ENCODE measurements at places on chromosomes 2 and 18.

GRCh38 chr2:96907115-96908041, 37.5 kb upstream of the SEMA4C start:
- no peak for DNase-seq

- DNase-seq = no peak
Observed at GRCh38 chr18:8706791-8707555, 1.6 kb downstream of the MTCL1 start.

- DNase-seq = no peak
Observed at GRCh38 chr2:7667260-7667757, 750.1 kb downstream of the RNF144A start.

DNA sequence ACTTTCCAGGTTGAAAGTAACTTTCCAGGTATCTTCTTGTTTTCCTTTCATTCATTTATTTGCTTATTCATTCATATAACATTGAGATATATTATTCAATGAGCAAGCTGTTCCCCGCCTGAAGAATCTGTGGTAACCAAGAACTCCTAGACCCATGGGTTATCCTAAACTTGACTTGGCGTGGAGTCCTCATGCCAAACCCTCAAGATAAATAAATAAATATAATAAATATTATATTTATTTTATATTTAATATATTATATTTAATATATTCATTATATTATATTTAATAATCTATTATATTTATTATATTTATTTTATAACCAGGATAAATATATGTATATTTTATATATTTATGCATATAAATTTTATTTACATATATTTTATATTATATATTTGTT, 674.8 kb downstream of the SUCLG1 start:
- DNase-seq = no peak

DNA sequence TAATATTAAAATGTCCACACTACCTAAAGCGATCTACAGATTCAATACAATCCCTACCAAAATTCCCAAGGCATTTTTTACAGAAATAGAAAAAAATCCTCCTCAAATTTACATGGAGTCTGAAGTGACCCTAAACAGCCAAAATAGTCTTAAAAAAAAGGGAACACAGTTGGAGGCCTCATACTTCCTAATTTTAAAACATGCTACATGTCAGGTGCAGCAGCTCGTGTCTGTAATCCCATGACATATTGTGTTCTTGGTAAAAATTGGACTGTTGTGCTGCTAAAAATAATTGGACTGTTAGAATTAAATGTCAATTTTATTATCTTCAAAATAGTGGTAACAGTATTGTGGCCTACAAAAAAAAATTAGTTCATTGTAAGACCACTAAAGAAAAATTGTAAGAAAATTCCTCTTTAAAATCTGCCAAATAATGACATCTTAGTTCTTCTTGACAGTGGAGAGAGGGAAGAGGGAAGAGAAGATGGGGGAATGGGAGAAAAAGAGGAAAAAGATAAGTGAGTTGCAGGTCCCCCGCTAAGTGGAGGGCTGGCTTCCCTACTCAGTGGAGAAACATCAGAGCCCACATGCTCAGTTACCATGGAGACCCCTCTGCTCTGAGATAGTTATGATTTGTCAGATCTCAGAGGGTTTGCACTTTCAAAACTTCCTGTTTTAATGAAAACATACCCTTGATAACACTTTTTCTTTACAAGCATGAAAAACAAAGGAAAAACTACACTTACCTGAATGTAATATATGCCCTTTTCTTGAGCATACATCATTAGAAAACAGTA, 46.5 kb downstream of the UNC50 start:
- no peak for DNase-seq

- DNase-seq = no peak
Observed at GRCh38 chr2:234427081-234428061, 69.5 kb downstream of the ARL4C start.

- no peak for DNase-seq
Observed at GRCh38 chr18:35432565-35433001, 55.4 kb upstream of the ZNF396 start.

DNA sequence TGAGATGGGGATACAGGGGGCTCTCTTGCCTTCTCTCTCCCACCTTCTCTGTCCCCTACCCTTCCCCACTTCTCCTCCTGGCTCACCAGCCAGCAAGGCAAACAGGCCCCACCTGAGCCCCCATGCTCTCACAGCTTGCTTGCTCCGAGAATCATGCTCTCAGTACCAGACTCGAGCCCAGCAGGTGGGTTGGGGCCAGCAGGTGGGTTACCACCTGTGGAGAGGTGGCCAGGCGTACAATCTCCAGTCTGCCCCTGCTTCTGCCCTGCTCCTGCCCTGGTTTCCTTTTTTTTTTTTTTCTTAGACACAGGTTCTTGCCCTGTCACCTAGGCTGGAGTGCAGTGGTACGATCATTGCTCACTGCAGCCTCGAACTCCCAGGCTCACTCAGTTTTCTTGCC, 214.5 kb downstream of the SH3RF3 start:
- no peak for DNase-seq

- no peak for DNase-seq
Observed at GRCh38 chr2:201059961-201060755, 11.3 kb downstream of the HYCC2 start.

- DNase-seq = no peak
Observed at GRCh38 chr18:61549416-61549815, 216.2 kb downstream of the CDH20 start.

GRCh38 chr2:200747668-200748618, 63.8 kb upstream of the BZW1 start:
- no peak for DNase-seq

DNA sequence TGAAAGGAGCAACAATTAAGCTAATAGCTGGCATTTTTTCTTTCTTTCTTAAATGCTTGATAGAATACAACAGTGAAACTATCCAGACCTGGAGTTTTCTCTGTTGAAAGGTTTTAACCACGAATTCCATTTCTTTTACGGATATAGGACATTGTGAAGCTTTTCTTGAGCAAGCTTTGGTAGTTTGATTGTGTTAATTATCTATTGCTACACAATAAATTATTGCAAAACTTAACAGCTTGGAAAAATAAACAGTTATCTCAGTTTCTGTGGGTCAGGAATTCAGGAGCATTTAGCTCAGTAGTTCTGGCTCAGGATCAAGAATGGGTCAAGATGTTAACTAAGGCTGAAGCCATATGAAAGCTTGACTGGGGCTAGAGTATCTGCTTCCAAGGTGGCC, 11.7 kb downstream of the PHOSPHO2 start:
- no peak for DNase-seq

GRCh38 chr2:75157435-75157834, 41.9 kb downstream of the TACR1 start:
- no peak for DNase-seq

- no peak for DNase-seq
Observed at GRCh38 chr2:170680172-170680941, 34.8 kb upstream of the SP5 start.

DNA sequence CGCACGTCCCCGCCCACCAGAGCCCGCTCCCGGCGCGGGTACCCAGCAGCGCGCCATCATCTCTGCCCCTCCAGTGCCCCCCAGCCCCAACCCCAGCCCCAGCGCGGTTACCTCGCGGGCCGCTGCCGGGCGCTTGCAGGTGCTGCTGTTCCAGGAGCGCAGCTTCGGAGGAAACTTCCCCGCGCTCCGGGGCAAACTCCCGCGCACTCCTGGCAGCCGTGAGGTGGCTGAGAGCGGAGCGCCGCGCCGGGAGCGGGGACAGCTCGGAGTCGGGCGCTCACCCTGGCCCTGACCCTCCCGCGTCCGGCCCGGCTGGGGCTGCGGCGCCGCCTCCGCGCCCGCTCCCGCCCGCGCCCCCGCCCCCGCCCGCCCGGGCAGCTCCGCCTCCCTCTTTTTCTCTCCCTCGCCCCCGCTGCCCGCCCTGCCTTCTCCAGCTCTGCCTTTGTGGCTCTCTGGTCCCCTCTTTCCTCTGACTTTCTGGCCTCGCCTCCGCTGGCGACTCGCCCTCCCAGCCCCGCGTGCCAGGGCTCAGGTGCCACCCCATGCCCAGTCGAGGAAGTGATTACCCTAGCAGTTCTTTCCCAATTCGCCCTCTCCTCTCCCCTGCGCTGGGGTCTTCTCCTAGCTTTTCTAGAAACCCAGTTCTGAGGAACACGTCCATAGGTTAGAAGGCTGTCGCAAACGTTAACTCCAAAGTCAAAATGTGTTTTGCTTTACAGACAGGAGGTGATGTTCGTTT, at the start of gene CHST9:
TSS of gene CHST9 (minus strand) at position 284 of the 739 bp plus-strand sequence. CDS start 42,499 bp downstream, outside the sequence.
- no peak for DNase-seq

DNA sequence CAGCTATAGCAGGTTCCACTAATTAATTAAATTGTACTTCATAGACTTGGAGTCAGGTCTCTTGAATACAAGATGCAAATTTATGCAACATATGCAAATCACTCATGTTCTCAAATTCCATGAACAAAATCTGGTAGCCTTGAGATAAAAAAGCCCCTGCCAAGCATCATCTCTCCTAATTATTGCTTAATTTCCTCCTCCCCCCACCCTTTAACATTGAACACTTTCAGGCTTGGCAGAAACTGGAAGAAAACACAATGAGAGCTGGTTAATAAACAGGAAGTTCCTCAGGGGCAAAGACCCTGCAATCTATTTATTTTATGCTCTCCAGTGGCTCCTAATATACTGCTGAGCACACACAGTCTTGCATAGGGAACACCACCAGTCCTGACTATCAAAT, 35.6 kb upstream of the ACVR1 start:
- DNase-seq = no peak

GRCh38 chr2:186757009-186757408, 63.1 kb downstream of the FAM171B start:
- DNase-seq = no peak

DNA sequence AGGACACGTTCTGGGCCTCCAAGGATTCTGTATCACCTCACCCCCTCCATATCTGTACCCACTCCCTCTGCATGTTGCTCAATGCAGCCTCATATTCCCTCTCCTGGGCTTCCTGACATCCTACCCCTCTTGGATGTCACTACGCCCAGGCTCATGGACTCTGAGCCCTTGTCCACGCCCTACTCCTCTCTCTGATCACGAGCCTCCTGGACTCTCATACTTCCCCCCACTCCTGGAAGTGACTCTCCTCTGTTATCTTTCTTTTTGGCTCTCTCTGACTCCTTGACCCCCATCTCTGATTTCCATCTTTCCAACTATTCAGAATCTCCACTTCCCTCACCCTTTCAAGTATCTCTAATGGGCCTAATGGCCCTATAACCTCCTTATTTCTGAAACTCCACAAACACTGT, 2.1 kb downstream of the TMEM198 start:
- no peak for DNase-seq

DNA sequence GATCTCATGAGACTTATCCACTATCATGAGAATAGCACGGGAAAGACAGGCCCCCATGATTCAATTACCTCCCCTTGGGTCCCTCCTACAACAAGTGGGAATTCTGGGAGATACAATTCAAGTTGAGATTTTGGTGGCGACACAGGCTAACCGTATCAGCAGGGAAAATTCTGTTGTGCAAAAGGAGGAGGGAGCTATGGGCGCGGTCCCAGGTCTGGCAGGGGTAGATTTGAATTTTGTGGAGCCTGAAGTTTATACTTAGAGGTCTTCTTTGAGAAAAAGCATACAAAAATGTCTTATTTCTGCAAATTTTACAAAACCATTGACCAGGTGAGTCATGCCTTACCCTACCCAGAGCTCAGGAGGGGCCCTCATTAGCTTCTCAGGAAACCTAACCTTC, 36.6 kb downstream of the SLC4A3 start:
- no peak for DNase-seq

DNA sequence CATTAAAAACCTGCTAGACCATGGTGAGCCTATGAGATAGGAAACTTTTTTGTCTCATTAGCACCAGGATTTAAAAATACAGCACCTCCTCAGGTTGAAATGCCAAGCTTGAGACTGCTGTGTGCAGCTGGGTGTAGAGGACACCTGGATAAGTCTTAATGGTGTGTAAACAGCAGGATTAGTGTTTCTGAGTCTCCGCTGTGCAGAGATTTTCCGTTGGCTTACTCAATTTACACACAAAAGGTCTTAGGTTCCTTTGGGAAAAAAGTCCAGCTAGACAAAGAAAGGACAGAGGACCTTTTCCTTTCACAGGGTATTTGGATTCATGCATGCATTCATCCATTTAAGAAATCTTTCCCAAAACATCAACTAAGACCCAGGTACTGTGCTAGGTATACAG, 168.1 kb downstream of the NRXN1 start:
- DNase-seq = no peak

- DNase-seq = no peak
Observed at GRCh38 chr2:196331851-196332250, 160.5 kb upstream of the STK17B start.

- DNase-seq = peak; percentile 12
Observed at GRCh38 chr2:88227446-88227845, 57.3 kb downstream of the THNSL2 start.

- no peak for DNase-seq
Observed at GRCh38 chr2:240131941-240132650, 4.0 kb downstream of the COPS9 start.

GRCh38 chr2:30226144-30227032, 4.9 kb upstream of the LBH start:
- DNase-seq = no peak

DNA sequence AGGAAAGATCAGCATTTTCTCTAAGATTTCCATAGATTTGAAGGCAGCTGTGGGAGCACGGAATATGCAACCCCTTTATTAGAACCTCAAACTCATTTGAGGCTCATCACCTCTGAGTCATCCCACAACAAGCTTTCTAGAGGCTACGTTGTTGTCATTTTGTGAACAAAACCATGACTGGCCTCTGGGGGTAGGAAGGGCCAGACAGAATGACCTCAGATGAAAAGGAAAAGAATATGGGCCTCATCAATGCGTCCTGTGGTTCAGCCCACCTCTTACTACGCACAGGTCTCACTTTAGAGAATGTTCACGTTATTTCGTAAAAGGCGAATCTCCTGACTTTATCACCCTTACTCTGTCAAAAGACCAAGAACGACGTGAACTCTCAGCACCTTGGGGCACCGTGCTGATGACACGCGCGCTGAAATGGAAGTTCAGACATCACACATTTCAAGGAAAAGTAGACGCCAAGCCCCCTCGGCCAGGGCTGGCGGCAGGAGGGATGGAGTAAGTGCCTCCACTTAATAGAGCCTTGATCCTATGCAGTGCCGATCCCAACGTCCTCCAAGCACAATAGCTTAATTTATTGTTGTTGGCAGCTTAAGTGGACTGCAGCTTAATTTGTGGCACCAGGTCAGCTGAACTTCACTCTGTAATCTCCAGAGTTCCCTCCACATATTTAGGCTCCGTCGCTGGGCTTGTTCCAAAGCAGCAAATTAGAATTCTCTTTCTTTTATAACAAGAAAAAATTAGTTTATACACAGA, 208.3 kb downstream of the EIPR1 start:
- no peak for DNase-seq

DNA sequence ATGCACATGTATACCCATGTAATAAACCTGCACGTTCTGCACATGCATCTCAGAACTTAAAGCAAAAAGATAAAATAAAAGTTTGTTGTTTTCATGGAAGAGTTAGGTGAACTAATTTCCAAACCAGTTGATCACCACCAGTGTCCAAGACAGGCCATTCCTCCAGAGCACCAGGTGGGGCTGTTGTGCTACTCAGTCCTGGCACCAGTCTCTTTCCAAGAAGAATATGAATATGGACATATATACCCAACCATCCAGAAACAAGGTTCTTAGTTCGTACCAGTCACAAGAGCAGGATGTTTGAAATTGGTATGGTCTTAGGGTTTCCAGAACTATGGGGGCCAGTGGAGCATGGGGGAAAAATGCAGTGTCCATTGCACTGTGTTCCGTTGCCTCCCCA, 17.2 kb upstream of the TNP1 start:
- no peak for DNase-seq

GRCh38 chr2:202036601-202037037, 3.0 kb downstream of the FZD7 start:
- no peak for DNase-seq

GRCh38 chr2:190996338-190996946, 17.5 kb downstream of the STAT1 start:
- DNase-seq = no peak

- no peak for DNase-seq
Observed at GRCh38 chr2:238426568-238427434, at the start of gene ASB1. Gene ASB1 (plus strand): TSS chr2:238426927. CDS start chr2:238427071, 144 bp downstream.

Measured in epithelial cell of prostate (primary cell).